ENCODE measurements at places on chromosomes 2 and 18.

GRCh38 chr2:235505181-235505741 lies 11.4 kb downstream of the AGAP1 start:
- DNase-seq, result no peak

- no peak for DNase-seq
Measured at GRCh38 chr2:169071455-169071854, 2.1 kb downstream of the DHRS9 start.

DNA sequence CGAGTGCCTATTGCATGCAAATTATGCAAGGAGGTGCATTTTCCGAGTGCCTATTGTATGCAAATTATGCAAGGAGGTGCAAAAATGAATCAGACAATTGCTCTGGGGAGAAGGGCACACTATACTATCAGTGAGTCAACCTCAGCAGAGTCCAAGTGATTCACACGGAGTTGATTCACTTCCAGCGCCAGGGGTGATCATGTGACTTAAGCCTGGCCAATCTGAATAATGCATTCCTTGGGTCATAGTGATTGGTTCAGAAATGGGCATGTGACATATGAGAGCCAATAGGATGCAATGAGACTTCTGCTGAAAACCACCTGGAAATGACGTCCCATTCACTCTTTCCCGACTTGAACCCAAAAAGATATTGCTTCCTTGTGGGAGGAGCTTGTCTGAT lies 152.2 kb downstream of the DAW1 start:
- DNase-seq, result no peak

DNA sequence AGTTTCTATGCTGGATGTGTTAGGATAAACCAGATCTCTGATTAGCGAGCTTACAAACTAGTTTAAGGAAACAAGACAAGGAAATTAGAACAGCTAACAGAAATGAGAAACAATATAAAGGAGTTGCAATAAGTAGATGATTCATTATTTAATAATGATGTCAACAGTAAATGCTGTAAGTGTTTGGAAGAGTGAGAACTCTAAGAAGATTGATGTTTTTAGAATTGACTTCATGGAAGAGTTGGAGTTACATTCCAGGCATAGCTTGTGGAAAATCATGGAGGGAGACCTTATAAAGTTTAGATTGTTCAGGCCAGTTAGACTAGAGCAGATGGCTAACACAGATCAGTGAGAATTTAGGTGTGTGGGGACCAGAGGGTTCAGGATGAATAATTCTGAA lies 32.6 kb downstream of the PPP1R1C start:
- no peak for DNase-seq

DNA sequence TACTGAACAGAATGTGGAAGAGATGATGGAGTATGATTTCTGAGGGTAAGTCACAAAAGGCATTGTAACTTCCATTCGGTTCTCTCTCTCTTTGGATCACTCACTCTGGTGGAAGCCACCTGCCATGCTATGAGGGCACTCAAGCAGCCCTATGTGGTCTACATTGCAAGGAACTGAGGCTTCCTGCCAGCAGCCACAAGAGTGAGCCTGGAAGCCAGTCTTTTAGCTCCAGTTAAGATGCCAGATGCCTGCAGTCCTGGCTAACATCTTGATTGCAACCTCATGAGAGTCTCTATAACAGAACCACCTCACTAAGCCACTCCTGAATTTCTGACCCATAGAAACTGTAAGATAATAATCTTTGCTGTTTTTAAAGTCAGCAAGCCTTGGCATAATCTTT lies 935.7 kb downstream of the LRP1B start:
- DNase-seq, result no peak

DNA sequence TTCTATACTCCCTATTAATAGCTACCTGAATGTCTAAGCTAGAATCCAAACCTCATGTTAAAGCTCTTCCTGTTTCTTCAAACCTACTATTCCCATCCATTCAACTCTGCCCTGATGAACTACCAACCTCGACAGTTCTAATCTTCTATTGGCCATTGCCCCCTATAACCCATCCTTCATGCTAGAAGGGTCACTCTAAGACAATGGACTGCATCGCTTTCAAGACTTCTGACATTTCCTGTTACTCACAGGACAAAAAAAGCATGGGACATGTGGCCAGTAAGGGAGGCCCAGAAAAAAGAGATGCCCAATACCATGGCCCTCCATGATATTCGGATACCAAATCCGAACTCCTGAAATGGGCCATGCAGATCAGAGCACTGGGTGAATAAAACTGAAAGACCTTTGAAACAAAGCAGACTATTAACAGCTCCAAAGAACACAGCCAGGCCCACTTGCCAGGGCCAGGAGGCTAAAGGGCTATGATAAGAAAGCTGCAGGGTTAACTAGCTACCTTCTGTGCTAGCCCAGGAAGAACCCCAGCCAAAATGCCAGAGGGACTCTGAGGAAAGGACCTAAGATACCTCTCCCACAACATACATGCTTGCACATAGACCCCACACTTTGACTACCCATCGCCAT lies 4.5 kb downstream of the B4GALT6 start:
- DNase-seq, result no peak

DNA sequence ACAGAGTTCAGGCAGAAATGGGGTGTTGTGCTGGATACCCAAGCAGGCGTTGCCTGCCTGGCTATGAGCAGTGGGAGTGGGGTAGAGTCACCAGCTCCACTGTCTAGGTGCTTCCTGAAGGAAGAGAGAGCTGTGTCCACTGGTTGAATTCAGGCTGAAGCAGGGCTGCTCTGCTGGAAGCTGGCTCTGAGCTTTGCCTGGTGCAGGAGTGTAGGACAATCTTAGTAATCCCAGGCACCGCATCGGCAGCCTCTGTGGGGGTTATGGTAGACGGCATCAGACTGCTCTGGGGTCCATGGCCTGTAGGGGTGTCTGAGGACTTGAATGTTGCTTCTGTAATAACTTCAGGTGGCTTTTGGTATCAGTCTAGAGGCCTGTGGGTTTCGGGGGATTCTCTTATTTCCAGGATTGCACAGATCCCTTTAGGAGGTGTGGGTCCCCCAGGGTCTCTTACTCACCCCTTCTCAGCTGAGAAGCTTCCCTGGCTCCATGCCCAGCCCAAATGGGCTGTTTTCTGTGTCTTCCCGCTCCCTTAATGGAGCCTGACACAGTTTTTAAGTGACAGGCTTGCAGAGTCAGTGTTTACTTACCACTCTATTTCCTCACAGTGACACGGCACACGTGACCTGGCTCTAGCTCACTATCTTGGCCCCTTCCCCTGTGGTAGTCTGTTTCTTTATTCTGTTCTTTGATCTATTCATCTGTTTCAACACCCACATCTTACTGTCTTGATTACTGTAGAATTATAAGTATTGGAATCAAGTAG lies 644.3 kb downstream of the CBLN2 start:
- no peak for DNase-seq

DNA sequence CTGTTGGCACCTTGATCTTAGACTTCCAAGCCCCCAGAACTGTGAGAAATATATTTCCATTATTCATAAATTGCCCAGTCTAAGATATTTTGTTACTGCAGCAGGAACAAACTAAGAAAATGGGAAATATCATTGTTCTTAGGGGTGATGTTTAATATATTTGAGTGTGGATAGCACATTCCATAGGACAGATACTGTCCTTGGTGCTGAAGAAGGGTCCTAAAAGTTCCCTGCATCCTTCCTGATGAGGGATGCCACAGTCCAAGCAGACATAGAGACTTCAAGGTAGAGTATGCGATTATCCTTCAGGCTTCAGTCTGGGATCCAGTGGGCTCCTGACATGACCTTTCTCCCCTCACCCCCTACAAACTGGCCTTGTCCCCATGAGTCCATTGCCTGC lies 689.0 kb downstream of the TDRD15 start:
- no peak for DNase-seq

Data from activated CD4-positive, alpha-beta T cell treated with anti-CD3 and anti-CD28 coated beads, Interleukin-2, amount 50 U/mL, for 16 hours (primary cell).